Lower lobe of right lung (tissue), 2 donors: ENCODE measurements at places on chromosomes 1 and 21.

- no peak for DNase-seq
These were observed 58.5 kb downstream of the TYW3 start for GRCh38 chr1:74791491-74791890.

DNA sequence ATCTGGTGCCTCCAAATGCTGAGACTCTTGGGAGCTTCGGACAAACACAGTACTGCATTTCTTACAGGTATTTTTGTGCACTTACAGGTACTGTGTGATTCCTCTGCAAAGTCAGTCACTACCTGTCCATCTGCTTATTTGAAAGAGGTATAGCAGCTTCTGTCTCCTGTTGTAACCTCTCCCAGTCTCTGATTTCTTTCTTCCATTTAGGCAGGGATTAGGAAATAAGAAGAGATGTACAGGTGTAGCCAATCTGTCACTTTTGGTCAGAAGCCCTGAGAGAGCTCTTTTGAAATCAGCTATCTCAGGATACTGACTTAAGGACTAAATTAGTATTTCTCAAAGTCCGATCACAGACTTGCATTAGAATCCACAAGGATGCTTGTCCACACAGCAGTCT lies 54.0 kb downstream of the AKT3 start:
- DNase-seq, result no peak

GRCh38 chr1:53080769-53081168 lies 18.8 kb downstream of the PODN start:
- peak; percentile 45 for DNase-seq

GRCh38 chr1:28663871-28664470 lies 4.6 kb upstream of the GMEB1 start:
- no peak for DNase-seq

DNA sequence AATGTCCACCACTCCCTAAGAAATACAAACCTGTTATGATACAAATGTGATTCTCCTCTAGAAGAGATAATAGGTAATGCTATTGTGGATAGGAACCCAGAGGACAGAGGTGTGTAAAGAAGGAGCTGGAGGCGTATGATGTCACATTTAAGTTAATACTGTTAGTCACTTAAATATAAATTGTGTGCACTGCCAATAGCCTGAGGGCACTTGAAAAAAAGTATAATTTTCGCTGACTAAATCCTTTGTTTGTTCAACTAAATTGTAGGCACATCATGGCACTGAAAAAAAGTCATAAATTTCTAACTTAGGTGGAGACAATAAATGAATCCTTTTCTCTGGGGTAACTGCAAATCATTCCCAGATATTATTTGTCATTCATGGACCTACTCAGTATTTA lies 4.4 kb downstream of the RCSD1 start:
- DNase-seq, result no peak

GRCh38 chr1:55542901-55543504 lies 327.8 kb upstream of the USP24 start:
- DNase-seq, result no peak

DNA sequence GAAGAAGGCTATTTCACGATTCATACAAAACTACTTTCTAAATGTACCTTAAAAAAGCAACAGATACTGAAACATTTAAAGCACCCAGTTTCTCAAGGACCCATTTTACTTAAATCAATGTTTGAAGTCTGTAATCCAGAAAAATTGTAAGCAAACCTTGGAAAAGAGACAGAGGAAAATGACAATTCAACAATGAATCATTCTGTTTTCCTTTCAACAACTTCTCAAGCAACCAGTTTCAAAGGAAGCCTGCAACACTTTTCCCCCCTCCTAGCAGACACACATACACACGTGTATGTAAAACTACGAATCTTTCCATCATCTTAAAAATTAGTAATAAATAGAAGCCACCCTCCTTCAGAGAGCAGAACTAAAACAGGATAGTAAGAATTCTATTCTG lies 1.2 kb downstream of the RERE start:
- DNase-seq, result no peak

- DNase-seq, result no peak
These were observed 41.3 kb upstream of the GPR52 start for GRCh38 chr1:174406421-174406820.
